HepG2 (cell line): ENCODE measurements at places on chromosomes 7 and 10.

DNA sequence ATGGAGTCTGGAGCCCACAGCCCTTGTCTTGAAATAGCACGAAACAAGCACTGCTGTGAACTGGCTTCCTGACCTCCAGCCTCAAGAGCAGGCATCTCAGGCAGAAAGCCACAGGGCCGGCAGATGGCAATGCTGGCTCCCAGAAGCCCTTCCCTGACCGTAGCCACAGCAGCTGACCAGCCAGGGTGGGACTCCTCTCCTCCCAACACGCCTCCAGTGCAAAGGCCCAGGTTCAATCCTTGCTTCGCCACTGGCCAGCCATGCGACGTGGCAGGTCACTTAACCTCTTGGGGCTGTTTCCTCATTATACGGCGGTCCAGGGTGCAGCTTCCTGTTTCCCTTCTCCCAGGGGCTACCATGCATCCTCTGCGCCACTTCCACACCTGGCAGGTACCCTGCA is 12.8 kb downstream of the PRKAG2 start:
- DNase-seq, result no peak

DNA sequence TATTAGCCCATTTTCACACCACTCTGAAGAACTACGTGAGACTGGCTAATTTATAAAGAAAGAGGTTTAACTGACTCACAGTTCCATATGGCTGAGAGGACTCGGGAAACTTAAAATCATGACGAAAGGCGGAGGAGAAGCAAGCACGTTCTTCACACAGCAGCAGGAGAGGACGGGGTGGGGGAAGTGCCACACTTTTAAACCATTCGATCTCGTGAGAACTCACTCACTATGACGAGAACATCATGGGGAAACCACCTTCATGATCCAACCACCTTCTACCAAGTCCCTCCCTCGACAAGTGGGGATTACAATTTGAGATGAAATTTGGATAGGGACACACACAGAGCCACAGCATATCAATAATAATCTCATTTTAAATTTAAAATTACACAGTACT is 80.2 kb downstream of the VWDE start:
- no peak for DNase-seq

GRCh38 chr10:82888809-82889455 is 1013.9 kb downstream of the NRG3 start:
- DNase-seq, result no peak

DNA sequence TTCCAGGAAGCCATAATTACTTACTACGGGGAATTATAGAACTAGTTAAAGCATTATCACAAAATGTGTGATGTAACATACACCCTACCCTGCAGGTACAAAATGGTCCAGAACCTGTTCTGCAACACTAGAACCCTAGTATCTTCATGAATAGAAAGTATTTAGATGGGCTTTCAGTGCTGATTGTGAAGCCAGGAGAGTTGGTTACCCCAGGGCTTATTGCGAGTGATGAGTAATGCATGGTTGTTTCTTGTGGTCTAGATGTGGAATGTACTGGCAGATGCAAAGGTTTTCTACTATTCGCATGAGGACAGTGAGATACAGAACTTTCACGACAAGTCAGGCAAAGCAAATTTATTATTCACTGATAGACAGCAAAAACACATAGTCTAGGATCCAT is 33.6 kb upstream of the AGR3 start:
- no peak for DNase-seq
